ENCODE measurements at places on chromosomes 11 and 22. TPM values are rescaled to one million over a fixed set of nuclear protein-coding genes. Genes with fewer than 3 reads are reported as not detected.

The GAL3ST3 gene
- total RNA-seq: not detected

The KRTAP5-11 gene
- not detected for total RNA-seq

The FAM83F gene
- not detected for total RNA-seq

The F2 gene
- total RNA-seq: 0.48 TPM

The FIBIN gene
- not detected for total RNA-seq

Data from OCI-LY7 (cell line).